ENCODE measurements at places on chromosomes 12 and 14. TPM values are rescaled to one million over a fixed set of nuclear protein-coding genes. Genes with fewer than 3 reads are reported as not detected.

CDKN1B gene
- total RNA-seq: 35.9 TPM

SRRM4 gene
- total RNA-seq: not detected

ZNF664 gene
- total RNA-seq: 46.0 TPM

ARHGDIB gene
- 730 TPM for total RNA-seq

CLEC1B gene
- not detected for total RNA-seq

CLEC4D gene
- not detected for total RNA-seq

HRK gene
- not detected for total RNA-seq

RPL41 gene
- total RNA-seq: 5,971 TPM

DACT1 gene
- 4.0 TPM for total RNA-seq

TMED8 gene
- 21.7 TPM for total RNA-seq

DNA sequence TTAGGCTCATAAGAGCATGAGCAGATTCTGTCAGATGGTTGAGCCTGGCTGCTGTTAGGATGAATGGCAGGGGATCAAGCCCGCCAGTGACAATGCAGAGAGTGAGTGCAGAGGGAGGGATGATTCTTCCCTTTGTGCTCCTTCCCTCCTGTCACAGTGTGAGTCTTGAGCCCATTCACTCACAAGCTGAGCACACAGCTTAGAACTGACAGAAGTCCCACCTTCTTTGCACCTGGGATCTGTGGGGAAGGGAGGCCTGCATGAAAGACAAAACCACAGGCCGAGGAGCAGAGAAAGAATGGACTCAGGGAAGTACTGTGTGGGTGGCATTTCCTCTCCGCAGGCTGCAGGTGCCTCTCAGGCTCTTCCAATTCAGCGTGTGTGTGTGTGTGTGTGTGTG is 160.6 kb downstream of the KCNA5 start:
- no peaks in the 10 kb centered on the region for H3K4me1 ChIP-seq
- H3K36me3 ChIP-seq: no peaks in the 10 kb centered on the region
- no peak for DNase-seq
- H3K27me3 ChIP-seq: peaks cover 18% of the 10 kb centered on the region

- H3K27me3 ChIP-seq: peaks cover 19% of the 10 kb centered on the region
- no peak overlapping the region for H3K27ac ChIP-seq
- H3K4me3 ChIP-seq: no peak overlapping the region
- no peaks in the 10 kb centered on the region for H3K4me1 ChIP-seq
These were observed 20.2 kb upstream of the SERPINA1 start for GRCh38 chr14:94408546-94409095.

GRCh38 chr14:31024010-31024480 is 1.4 kb upstream of the AP4S1 start:
- peak overlapping the region; percentile 96 for H3K4me3 ChIP-seq
- no peak for DNase-seq
- no peaks in the 10 kb centered on the region for H3K27me3 ChIP-seq
- H3K36me3 ChIP-seq: peaks cover 9% of the 10 kb centered on the region
- peaks cover 47% of the 10 kb centered on the region for H3K4me1 ChIP-seq
- no peak overlapping the region for H3K27ac ChIP-seq

DNA sequence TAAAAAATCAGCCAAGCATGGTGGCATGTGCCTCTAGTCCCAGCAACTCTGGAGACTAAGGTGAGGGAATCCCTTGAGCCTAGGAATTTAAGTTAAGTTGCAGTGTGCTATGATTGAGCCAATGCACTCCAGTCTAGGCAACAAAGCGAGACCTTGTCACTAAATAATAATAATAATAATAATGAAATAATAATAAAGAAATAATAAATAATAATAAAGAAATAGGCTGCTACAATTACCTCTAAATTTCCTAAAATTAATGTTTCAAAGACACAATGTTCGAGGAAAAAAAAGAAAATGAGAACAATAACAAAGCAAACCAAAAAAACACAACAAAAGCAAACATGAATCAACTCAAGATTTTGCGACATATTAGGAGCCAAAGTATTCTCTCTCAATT is 29.7 kb downstream of the RALGAPA1 start:
- H3K27me3 ChIP-seq: no peaks in the 10 kb centered on the region
- no peak overlapping the region for H3K4me3 ChIP-seq
- no peak for DNase-seq
- H3K4me1 ChIP-seq: peaks cover 8% of the 10 kb centered on the region

DNA sequence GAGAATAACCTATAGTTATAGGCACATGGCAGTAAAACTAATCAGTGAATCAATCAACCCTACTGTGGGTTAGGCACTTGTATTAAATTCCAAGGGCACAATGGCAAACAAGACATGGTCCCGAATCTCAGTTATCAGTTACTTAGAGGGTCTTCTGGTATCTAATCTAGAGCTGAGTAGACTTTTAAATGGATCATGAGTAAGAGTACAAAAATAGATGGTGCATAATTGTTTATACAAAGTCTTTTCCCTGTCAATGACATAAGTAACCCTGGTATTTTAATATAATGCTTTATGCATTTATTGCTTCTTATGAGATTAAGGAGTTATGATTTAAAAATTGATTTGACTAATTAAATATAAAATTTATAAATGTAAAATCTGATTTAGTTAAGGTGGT is 23.0 kb upstream of the KCNJ8 start:
- no peak for DNase-seq
- H3K27me3 ChIP-seq: peaks cover 13% of the 10 kb centered on the region
- H3K27ac ChIP-seq: no peak overlapping the region
- no peak overlapping the region for H3K4me3 ChIP-seq
- no peaks in the 10 kb centered on the region for H3K36me3 ChIP-seq

GRCh38 chr12:120225200-120225558 is 24.3 kb upstream of the RPLP0 start:
- DNase-seq: no peak
- H3K27me3 ChIP-seq: no peaks in the 10 kb centered on the region
- peaks cover 56% of the 10 kb centered on the region for H3K4me1 ChIP-seq
- peaks cover 16% of the 10 kb centered on the region for H3K36me3 ChIP-seq
- peak overlapping the region; percentile 89 for H3K27ac ChIP-seq
- peak overlapping the region; percentile 61 for H3K4me3 ChIP-seq

GRCh38 chr12:116539361-116539771 is 19.8 kb upstream of the MAP1LC3B2 start:
- H3K27me3 ChIP-seq: no peaks in the 10 kb centered on the region
- no peaks in the 10 kb centered on the region for H3K36me3 ChIP-seq
- H3K27ac ChIP-seq: no peak overlapping the region
- peaks cover 15% of the 10 kb centered on the region for H3K4me1 ChIP-seq
- DNase-seq: no peak
- no peak overlapping the region for H3K4me3 ChIP-seq

DNA sequence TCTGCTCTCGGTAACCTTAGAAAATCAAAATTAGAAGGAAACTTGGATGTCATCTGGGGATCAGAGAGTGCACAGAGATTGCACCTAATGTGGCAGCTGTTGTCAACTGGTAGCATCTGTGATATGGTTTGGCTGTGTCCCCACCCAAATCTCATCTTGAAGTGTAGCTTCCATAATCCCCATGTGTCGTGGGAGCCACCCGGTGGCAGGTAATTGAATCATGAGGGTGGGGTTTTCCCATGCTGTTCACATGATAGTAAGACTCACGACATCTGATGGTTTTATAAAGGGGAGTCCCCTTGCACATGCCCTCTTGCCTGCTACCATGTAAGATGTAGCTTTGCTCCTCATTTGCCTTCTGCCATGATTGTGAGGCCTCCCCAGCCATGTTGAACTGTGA is 127.7 kb upstream of the SRRM4 start:
- no peak overlapping the region for H3K4me3 ChIP-seq
- H3K27ac ChIP-seq: no peak overlapping the region
- H3K36me3 ChIP-seq: no peaks in the 10 kb centered on the region
- DNase-seq: peak; percentile 32
- H3K27me3 ChIP-seq: peaks cover 2% of the 10 kb centered on the region
- no peaks in the 10 kb centered on the region for H3K4me1 ChIP-seq

GRCh38 chr12:120539303-120539702 is 5.1 kb downstream of the RNF10 start:
- peak overlapping the region; percentile 73 for H3K27ac ChIP-seq
- no peak overlapping the region for H3K4me3 ChIP-seq
- peaks cover 26% of the 10 kb centered on the region for H3K36me3 ChIP-seq
- no peaks in the 10 kb centered on the region for H3K27me3 ChIP-seq

GRCh38 chr14:61253064-61253738 is 27.9 kb downstream of the TMEM30B start:
- DNase-seq: no peak
- H3K36me3 ChIP-seq: no peaks in the 10 kb centered on the region
- H3K4me3 ChIP-seq: no peak overlapping the region
- H3K27ac ChIP-seq: no peak overlapping the region
- no peaks in the 10 kb centered on the region for H3K4me1 ChIP-seq

DNA sequence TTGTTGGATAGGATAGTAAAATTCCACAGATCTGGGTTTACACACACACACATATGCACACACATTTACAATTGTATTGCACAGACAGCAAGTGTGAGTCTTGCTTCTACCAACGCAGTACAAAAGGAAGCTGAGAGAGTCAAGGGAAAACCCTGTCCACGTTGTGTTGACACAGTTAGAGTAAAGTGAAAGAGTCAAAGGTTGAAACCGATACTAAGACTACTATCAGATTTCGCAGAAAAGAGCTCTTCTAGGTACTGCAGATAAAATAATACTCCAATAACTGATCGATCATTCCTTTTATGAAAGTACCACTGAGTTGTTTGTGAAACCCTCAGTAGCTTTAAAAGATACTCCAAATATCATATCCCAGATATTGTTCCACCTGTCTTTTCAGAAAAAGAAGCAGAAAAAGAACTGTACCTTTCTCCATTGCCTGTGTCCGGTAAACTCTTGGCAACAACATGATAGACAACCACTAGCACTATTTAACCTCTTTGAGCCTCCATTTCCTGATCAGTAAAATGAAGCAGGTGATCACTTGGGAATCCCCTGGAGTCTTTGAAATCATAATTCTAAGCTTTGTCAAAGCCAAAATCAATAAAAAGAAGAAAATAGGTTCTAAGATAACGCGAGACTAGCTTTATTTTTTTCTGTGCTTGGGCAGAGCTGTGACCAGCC is 224.6 kb upstream of the FOXN3 start:
- no peaks in the 10 kb centered on the region for H3K36me3 ChIP-seq
- DNase-seq: peak; percentile 61
- no peaks in the 10 kb centered on the region for H3K27me3 ChIP-seq
- peaks cover 62% of the 10 kb centered on the region for H3K4me1 ChIP-seq
- H3K4me3 ChIP-seq: peak overlapping the region; percentile 57
- peak overlapping the region; percentile 90 for H3K27ac ChIP-seq

DNA sequence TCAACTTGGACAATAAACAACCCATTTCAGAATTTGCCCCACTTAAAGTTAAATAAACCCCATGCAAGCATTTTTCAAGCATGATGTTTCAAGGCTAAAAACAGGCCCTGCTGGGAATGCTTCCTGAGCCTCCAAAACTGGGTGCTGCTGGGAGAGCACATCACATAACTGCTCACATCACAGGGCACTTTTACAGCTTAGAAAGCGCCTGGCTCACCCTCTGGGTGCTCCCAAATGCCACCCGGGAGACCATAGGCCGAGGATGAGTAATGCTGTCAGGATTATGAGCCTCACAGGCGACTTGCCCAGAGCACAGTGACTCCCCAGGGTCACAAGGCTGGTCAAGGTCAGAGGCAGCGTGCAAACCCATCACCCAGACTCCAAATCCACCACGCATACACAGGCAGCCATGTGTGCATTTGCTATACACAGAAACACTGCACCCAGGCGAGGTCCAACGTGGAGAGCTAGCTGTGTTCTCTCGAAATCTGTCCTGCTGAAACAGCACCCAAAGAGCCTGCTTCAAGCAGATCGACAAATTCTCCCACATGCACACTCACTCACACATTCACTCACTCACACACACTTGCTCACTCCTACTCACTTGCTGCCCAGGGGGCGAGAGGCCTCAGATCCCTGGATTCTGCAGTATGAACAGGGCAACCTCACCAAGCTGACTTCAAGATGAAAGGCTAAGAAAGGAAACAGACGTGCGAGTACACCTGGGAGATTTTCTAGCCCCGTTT is 58.7 kb downstream of the ITPK1 start:
- H3K27me3 ChIP-seq: no peaks in the 10 kb centered on the region
- peaks cover 10% of the 10 kb centered on the region for H3K4me1 ChIP-seq
- no peak overlapping the region for H3K4me3 ChIP-seq
- no peak for DNase-seq
- no peak overlapping the region for H3K27ac ChIP-seq
- H3K36me3 ChIP-seq: peaks cover 3% of the 10 kb centered on the region

- DNase-seq: no peak
- H3K4me3 ChIP-seq: no peak overlapping the region
- H3K27ac ChIP-seq: no peak overlapping the region
- H3K4me1 ChIP-seq: no peaks in the 10 kb centered on the region
- no peaks in the 10 kb centered on the region for H3K27me3 ChIP-seq
These were observed 209.2 kb downstream of the C12orf75 start for GRCh38 chr12:105539735-105540134.

- H3K27me3 ChIP-seq: peaks cover 2% of the 10 kb centered on the region
- H3K36me3 ChIP-seq: peaks cover 8% of the 10 kb centered on the region
- peak overlapping the region; percentile 97 for H3K4me3 ChIP-seq
- H3K27ac ChIP-seq: peak overlapping the region; percentile 94
- peak; percentile 62 for DNase-seq
- H3K4me1 ChIP-seq: peaks cover 41% of the 10 kb centered on the region
These were observed 1.3 kb downstream of the CHST11 start for GRCh38 chr12:104457746-104458693.

DNA sequence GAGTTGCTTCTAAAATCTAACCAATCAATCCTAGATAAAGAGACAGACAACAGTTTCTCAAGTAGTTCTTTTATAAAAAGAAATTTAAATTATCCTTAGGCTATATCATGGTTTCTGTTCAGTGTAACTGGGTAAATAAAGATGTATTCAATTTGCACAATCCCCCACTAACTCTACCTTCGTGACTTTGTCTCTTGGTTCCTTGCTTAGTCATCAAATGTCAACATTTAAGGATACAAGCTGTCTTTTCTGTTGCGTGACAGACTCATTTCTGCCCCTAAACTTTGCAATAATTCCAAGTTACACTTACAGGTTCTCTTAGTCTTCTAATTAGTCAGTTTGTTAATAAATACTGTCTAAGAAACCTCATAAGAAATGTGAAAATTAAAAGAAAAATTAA is 50.6 kb downstream of the SCAF11 start:
- no peak overlapping the region for H3K4me3 ChIP-seq
- no peak overlapping the region for H3K27ac ChIP-seq
- peaks cover 32% of the 10 kb centered on the region for H3K36me3 ChIP-seq
- no peaks in the 10 kb centered on the region for H3K27me3 ChIP-seq
- DNase-seq: no peak

GRCh38 chr12:104142543-104142942 is 4.5 kb upstream of the NFYB start:
- no peak overlapping the region for H3K4me3 ChIP-seq
- DNase-seq: no peak
- H3K4me1 ChIP-seq: no peaks in the 10 kb centered on the region
- no peaks in the 10 kb centered on the region for H3K27me3 ChIP-seq
- no peaks in the 10 kb centered on the region for H3K36me3 ChIP-seq

DNA sequence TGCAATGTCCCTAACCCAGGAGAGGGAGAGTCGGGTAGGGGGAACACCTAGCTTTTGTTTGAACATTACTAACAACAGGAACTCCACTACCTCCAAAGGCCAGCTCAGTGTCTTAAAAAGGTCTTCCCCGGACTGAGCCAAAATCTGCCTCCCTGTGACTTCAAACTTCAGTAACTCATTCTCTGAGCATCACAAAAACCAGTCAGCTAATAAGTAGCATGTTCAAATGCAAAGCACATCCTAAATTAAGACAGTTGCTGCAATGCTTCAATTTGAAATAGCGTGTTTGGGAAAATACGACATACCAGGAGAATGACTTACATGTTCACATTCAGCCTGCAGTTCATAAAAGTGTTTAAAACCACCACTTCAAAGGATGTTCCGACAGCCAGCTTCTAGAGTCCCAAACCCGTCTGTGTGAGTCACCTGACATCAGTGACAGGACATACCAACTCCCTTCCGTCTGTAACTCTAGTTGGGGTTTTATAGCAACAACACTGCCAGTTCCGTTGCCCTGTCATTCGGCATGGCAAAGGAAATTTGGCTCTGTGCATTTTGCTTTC is 13.0 kb downstream of the ZFP36L1 start:
- DNase-seq: peak; percentile 76
- H3K4me1 ChIP-seq: peaks cover 70% of the 10 kb centered on the region
- H3K27ac ChIP-seq: peak overlapping the region; percentile 62
- H3K36me3 ChIP-seq: peaks cover 2% of the 10 kb centered on the region

All from activated naive CD4-positive, alpha-beta T cell treated with anti-CD3 and anti-CD28 coated beads for 36 hours (primary cell).